ENCODE measurements at places on chromosomes 7 and 10. TPM values are rescaled to one million over a fixed set of nuclear protein-coding genes. Genes with fewer than 3 reads are reported as not detected.

DNA sequence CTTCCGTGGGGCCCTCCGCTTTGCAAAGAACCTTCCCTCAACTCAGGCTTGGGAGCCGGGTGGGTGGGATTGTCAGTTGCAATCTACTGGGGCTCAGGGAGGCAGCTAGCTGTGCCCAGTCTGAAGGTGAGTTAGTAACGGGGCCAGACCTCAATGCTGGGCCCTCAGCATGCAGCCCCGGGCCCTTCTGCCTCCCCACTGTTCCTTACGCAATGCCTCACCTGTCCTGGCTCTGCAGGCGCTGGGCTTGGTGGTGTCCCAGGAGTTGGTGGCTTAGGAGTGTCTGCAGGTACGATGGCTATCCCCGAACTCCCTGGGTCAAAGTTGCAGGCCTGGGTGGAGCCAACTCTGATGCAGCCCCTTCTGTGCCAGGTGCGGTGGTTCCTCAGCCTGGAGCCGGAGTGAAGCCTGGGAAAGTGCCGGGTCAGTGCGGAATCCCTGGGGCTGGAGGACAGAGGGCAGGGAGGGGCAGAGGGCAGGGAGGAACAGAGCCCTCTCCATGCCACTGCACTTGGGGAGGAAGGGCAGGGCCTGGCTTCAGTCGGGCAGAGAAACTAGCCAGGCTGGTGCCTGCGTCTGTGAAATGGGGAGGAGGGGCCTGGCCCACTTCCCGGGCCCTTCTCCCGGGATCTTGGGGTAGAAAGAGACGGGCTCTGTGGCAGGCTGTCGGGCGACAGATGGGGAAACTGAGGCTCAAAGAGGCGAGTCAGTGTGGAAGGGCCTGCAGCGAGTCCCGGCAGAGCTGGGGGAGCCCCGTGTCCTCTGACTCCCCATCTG, 15.0 kb downstream of the ELN start:
- no peaks in the 10 kb centered on the region for H3K36me3 ChIP-seq
- no peak overlapping the region for H3K4me3 ChIP-seq
- H3K4me1 ChIP-seq: no peaks in the 10 kb centered on the region
- no peak for DNase-seq

- no peaks in the 10 kb centered on the region for H3K4me1 ChIP-seq
- no peaks in the 10 kb centered on the region for H3K36me3 ChIP-seq
- no peak for DNase-seq
- H3K27me3 ChIP-seq: no peaks in the 10 kb centered on the region
- no peak overlapping the region for H3K4me3 ChIP-seq
- no peak overlapping the region for H3K27ac ChIP-seq
Observed at GRCh38 chr7:31443457-31443856, 70.4 kb upstream of the ITPRID1 start.

GRCh38 chr7:26858241-26858715, 6.1 kb downstream of the SKAP2 start:
- peaks cover 5% of the 10 kb centered on the region for H3K4me1 ChIP-seq
- no peak overlapping the region for H3K27ac ChIP-seq
- H3K36me3 ChIP-seq: no peaks in the 10 kb centered on the region

GRCh38 chr10:10830293-10830986, 187.2 kb upstream of the CELF2 start:
- H3K4me1 ChIP-seq: no peaks in the 10 kb centered on the region
- H3K4me3 ChIP-seq: no peak overlapping the region
- DNase-seq: no peak
- H3K27ac ChIP-seq: no peak overlapping the region
- peaks cover 38% of the 10 kb centered on the region for H3K27me3 ChIP-seq

DNA sequence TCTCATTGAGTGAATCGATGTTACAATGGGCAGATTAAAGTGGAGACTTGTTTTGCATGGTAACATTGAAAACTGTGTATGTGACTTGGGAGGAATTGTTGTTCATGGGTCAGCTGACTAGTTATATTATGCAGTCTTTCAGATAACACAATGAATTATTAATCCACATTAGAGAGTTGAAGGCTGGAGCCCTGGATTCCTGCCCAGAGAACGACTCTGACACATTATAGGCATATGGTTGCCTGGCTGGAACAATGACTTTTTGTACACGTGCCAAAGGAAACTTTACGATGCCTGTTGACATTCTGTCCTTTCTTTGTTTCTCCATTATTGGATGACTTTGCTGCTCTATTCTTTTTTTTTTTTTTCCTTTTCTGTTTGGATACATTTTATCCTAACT, 52.3 kb upstream of the TMEM229A start:
- DNase-seq: no peak
- no peak overlapping the region for H3K4me3 ChIP-seq
- no peak overlapping the region for H3K27ac ChIP-seq

DNA sequence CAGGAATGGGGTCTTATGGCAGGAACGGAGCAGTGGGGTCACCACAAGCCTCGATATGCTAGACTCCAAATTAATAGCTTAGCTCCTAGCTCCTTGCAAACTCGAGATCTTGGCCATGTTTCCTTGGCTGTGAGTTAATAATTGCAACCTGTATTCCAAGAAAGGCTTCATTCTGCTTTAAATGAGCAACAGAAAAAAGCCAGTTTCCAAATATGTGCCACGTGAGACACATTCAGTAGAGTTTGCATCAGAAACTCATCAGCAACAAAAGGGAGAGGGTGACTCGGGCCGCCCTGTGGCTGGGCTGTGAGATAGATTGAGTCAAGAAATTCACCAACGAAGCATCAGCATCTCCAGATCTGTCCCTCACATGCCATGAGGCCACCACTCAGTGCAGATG, 112.0 kb downstream of the NPTX2 start:
- peaks cover 34% of the 10 kb centered on the region for H3K27me3 ChIP-seq
- DNase-seq: no peak
- no peak overlapping the region for H3K27ac ChIP-seq
- H3K4me3 ChIP-seq: no peak overlapping the region
- peaks cover 2% of the 10 kb centered on the region for H3K36me3 ChIP-seq
- H3K4me1 ChIP-seq: peaks cover 8% of the 10 kb centered on the region

DNA sequence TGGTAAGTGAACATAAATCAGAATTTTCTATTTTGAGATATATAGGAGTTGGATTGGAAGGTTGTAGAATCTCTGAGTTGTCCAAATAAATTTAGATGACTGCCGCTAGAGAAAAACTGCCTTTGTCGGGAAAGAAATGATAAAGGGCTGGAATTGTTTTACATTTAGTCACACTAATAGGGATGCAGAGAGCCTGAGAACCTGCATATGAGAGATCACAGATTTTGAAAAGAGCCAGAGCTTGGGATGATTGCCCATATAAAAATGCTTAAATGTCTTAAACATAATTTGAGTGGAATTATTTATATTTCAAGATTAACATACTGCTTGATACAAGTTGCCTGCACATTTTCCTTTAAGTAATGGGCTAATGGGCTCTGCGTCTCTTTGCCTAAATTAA, 660.5 kb downstream of the NRG3 start:
- DNase-seq: no peak
- H3K27ac ChIP-seq: no peak overlapping the region
- no peaks in the 10 kb centered on the region for H3K27me3 ChIP-seq
- no peak overlapping the region for H3K4me3 ChIP-seq

- H3K4me1 ChIP-seq: no peaks in the 10 kb centered on the region
- H3K4me3 ChIP-seq: no peak overlapping the region
- no peak for DNase-seq
- H3K27ac ChIP-seq: no peak overlapping the region
- H3K27me3 ChIP-seq: peaks cover 24% of the 10 kb centered on the region
Observed at GRCh38 chr7:108301387-108301786, 154.8 kb downstream of the NRCAM start.

DNA sequence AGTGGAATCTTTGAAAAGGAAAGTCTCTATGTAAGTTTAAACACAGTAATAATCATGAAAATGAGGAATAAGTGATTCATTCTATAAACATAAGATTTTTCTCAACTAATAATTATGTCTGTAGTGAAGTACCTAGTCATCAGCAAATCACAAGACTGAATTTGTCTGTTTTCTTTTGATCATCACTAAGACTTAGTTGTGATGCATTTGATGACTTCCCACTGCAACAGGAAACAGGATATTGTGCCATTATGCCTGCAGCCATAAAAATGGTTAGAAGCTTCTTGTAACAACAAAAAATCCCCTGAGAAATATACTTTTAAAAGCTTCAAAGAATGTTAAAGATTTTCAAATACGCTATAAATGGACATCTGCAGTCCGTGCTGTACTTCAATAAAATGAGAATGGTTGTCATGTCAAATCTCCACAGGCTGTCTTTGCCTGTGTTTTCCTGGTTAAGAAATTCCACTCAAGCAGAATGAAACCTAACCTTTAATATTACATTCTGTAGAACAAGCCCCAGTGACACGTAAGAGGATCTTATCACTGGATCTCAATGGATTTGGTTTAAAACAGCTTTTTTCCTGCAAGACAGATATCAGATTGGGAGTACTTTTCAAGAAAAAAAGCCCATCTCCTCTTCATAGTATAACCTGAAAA, 1262.3 kb upstream of the PHF14 start:
- H3K4me3 ChIP-seq: no peak overlapping the region
- H3K36me3 ChIP-seq: no peaks in the 10 kb centered on the region
- no peak for DNase-seq
- no peaks in the 10 kb centered on the region for H3K27me3 ChIP-seq
- no peaks in the 10 kb centered on the region for H3K4me1 ChIP-seq

DNA sequence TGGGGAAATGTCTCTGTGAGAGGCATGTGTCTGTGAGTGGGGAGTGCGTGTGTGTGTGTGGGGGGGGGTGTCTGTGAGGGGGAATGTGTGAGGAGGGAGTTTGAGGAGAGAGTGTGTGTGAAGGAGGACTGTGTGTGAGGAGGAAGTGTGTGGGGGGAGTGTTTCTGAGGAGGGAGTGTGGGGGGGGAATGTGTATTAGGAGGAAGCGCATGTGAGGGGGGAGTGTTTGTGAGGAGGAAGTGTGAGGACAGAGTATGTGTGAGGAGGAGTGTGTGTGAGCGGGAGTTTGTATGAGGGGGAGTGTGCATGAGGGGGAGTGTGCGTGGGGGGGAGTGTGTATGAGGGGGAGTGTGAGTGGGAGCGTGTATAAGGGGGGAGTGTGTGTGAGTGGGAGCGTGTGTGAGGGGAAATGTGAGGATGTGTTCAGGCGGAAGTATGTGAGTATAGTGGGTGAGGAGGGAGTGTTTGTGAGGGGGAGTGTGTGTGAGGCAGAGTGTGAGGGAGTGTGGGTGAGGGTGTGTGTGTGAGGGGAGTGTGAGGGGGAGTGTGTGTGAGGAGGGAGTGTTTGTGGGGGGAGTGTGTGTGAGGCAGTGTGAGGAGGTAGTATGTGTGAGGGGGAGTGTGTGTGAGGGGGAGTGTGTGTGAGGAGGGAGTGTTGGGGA, 21.8 kb upstream of the PTPRN2 start:
- H3K27me3 ChIP-seq: no peaks in the 10 kb centered on the region
- H3K36me3 ChIP-seq: no peaks in the 10 kb centered on the region
- peaks cover 10% of the 10 kb centered on the region for H3K4me1 ChIP-seq
- H3K27ac ChIP-seq: no peak overlapping the region

DNA sequence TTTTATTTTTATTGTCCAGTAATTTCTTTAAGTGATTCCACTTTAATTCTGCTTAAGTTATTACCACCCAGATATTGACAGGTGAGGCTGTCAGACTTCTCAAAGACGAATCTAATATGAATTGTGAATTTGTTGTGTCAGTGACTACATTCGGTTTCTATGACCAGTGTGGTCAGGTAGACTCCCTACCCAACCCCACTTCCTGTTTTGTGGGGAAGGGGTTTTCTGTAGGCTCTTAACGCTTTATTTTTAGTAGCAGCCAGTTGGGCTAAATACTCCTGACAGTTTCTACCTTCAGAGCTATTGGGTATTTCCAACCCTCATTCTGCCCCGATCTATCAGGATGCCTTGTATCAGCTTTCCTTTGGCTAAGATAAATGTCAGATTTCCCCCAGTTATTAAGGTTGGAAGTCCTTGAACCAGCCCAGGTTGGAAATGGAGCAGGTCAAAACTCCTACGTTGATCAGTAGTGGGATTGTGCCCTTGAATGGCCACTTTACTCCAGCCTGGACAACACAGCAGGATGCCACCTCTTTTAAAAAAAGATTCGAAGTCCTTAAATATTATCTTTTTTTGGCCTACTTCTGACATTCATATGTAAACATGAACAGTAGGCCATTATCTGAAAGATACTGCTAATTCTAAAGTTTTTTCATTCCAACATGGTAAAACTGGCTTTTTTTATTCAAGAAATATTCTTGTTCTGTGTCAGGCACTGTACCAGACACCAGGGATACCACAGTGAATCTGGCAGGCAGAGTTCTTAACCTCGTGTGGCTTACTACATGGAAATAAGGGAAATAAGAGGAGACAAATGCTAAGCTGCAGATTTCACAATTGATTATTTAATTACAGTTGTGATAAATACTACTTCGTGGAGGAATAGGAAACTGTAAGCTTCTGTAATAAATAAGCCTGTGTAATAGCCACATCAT, 133.3 kb upstream of the SAMD8 start:
- H3K36me3 ChIP-seq: peaks cover 15% of the 10 kb centered on the region
- peaks cover 24% of the 10 kb centered on the region for H3K4me1 ChIP-seq
- no peaks in the 10 kb centered on the region for H3K27me3 ChIP-seq
- H3K27ac ChIP-seq: peak overlapping the region; percentile 90

DNA sequence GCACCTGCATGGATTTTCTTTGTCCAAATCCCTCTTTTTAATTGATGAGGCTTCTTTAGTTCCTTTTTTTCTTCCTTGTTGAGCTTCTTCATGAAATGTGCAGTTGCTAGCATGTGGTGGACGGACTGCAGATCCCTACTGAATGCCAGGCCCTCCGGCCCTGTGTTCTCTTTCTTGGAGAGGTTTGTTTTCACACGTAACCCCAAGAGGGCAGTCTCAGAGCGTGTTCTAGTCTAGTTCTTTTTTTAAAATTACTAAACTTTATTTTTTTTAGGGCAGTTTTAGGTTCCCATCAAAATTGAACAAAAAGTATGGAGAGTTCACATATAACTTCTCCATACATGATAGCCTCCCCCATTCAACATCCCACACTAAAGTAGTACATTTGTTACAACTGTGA, 190.0 kb downstream of the CFTR start:
- DNase-seq: no peak
- no peaks in the 10 kb centered on the region for H3K27me3 ChIP-seq

- no peak overlapping the region for H3K27ac ChIP-seq
- peaks cover 2% of the 10 kb centered on the region for H3K4me1 ChIP-seq
- no peak for DNase-seq
- no peaks in the 10 kb centered on the region for H3K36me3 ChIP-seq
Observed at GRCh38 chr7:115965796-115966475, 64.6 kb downstream of the TFEC start.

- no peaks in the 10 kb centered on the region for H3K27me3 ChIP-seq
- peaks cover 6% of the 10 kb centered on the region for H3K4me1 ChIP-seq
- H3K36me3 ChIP-seq: no peaks in the 10 kb centered on the region
- DNase-seq: no peak
- H3K4me3 ChIP-seq: no peak overlapping the region
Observed at GRCh38 chr10:112739592-112740353, 210.3 kb upstream of the TCF7L2 start.

GRCh38 chr10:3066317-3067117, 831 bp upstream of the PFKP start:
- H3K27me3 ChIP-seq: no peaks in the 10 kb centered on the region
- peaks cover 2% of the 10 kb centered on the region for H3K36me3 ChIP-seq
- H3K4me3 ChIP-seq: peak overlapping the region; percentile 97
- peaks cover 19% of the 10 kb centered on the region for H3K4me1 ChIP-seq
- no peak for DNase-seq

GRCh38 chr10:91919651-91920050, 3.9 kb upstream of the BTAF1 start:
- peaks cover 30% of the 10 kb centered on the region for H3K27me3 ChIP-seq
- H3K27ac ChIP-seq: no peak overlapping the region
- no peak for DNase-seq
- peaks cover 10% of the 10 kb centered on the region for H3K4me1 ChIP-seq

The ACTA2 gene
- 3.8 TPM for total RNA-seq

The GRID2IP gene
- 0.17 TPM for total RNA-seq

The TCERG1L gene
- not detected for total RNA-seq

All from T-helper 17 cell (primary cell).